SW480 (cell line): ENCODE measurements at places on chromosomes 6 and 20.
A peak's percentile ranks its signal among the peaks of the same experiment; 100 is the strongest.

- DNase-seq = peak; percentile 46
Observed at GRCh38 chr6:43771858-43772680, 2.1 kb downstream of the VEGFA start.

DNA sequence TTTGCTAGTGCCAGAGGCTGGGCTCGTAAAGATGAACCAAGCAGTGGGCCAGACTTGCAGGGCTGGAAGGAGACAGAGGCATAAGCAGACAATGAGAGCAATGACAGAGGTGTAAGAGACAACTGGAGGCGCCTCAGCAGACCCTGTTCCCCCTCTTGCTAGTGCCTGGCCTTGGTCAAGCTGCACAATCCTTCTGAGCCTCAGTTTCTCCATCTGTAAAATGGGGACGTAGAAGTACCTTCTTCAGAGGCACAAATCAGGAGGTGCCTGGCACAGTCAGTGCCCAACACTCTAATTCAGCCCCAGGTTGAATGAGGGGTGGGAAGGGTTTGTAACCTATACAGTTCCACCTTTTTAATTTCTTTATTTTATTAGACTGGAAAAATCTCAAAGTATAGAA is 23.2 kb downstream of the BPIFB1 start:
- no peak for DNase-seq

GRCh38 chr20:44598423-44599305 is 16.3 kb downstream of the PKIG start:
- no peak for DNase-seq

- DNase-seq = no peak
Observed at GRCh38 chr6:2854396-2854982, 12.8 kb upstream of the SERPINB1 start.

DNA sequence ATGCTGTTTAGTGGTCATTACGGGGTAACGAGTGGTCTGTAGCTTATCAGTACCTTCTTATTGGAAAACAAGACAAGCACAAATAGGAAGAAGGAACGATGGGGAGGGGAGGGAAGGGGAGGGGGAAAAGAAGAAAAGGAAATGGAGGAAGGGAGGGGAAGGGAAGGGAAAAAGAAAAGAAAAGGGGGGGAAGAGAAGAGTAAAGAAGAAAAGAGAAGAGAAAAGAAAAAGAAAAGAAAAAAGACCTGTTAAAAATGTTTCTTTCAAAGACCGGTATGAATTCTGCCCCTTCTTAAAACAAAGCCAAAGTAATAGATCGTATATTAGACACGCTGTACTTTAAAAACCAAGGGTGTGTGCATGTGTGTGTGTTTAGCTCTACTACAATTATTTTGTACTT is 2.4 kb upstream of the TENT5A start:
- no peak for DNase-seq

- DNase-seq = no peak
Observed at GRCh38 chr6:137049095-137049494, 4.3 kb upstream of the IL20RA start.

- no peak for DNase-seq
Observed at GRCh38 chr20:50572938-50573777, 63.0 kb downstream of the PTPN1 start.

DNA sequence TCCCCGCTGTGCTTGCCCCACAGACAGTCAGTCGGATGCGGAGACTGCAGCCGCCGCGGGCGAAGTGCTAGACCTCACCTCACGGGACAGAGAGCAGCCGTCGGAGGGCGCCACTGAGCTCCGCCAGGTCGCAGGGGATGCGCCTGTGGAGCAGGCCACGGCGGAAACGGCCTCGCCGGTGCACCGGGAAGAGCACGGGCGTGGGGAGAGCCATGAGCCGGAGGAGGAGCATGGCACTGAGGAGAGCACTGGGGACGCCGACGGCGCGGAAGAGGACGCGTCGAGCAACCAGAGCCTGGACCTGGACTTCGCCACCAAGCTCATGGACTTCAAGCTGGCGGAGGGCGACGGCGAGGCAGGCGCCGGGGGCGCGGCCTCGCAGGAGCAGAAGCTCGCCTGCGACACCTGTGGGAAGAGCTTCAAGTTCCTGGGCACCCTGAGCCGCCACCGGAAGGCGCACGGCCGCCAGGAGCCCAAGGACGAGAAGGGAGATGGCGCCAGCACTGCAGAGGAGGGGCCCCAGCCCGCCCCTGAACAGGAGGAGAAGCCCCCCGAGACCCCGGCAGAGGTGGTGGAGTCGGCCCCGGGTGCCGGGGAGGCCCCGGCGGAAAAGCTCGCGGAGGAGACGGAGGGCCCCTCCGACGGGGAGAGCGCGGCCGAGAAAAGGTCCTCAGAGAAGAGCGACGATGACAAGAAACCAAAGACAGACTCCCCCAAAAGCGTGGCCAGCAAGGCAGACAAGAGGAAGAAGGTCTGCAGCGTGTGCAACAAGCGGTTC is 66.4 kb downstream of the SSR1 start:
- DNase-seq = no peak

DNA sequence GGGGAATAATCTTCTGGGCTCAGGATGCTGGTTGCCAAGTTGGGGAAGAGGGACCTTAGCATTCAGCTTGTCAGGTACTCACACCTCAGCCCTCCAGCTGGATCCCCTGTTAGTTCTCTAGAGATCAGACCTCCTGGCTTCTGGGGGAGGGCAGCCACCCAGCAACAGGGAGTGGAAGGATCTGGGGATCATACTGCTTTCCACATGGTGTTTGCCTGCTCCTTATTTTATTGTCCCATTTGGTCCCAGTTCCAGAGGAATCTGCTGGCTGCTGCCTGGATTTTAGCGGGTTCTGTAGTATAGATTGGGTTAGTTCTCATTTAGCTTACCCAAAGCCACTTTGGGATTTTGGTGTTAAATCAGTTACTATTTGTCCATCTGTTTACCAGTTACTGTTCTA is 29.3 kb downstream of the KAT14 start:
- DNase-seq = no peak

DNA sequence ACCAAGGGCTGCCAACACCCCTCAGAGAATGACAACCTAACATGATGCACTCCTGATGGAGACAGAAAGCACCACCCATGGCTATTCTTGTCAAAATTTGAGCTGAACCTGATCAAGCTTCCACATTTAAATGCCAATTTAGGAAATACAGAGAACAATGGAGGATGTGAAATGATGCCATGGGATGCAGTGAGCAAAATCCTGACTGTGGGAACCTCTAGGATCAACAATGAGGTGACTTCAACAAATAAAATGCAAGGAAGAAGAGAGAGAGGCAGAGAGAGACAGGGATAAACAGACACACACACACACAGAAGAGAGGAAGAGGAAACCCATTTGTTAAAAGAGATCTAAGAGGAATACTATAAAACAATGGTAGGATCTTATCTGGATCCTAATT is 119.6 kb upstream of the NUP153 start:
- no peak for DNase-seq

GRCh38 chr6:168029459-168030217 is 32.2 kb downstream of the KIF25 start:
- no peak for DNase-seq

DNA sequence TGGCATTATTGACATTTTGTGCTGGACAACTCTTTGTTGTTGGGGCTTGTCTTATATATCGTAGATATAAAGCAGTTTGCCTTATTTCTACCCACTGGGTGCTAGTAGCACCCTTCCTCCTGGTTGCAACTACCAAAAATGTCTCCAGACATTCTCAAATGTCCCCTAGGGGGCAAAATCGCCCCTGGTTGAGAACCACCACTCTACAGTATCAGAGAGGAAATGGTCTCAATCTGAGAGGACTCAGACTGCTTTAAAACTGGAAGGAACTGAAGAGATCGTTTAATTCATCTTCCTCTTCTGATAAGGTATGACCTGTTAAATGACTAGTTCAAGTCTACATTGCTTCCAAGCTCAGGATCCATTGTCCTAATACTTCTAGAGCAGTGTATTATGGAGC is 14.9 kb downstream of the SH3BGRL2 start:
- no peak for DNase-seq

- no peak for DNase-seq
Observed at GRCh38 chr20:61321481-61321880, 69.4 kb downstream of the CDH4 start.

GRCh38 chr6:130409418-130410100 is 43.7 kb downstream of the TMEM200A start:
- DNase-seq = no peak

DNA sequence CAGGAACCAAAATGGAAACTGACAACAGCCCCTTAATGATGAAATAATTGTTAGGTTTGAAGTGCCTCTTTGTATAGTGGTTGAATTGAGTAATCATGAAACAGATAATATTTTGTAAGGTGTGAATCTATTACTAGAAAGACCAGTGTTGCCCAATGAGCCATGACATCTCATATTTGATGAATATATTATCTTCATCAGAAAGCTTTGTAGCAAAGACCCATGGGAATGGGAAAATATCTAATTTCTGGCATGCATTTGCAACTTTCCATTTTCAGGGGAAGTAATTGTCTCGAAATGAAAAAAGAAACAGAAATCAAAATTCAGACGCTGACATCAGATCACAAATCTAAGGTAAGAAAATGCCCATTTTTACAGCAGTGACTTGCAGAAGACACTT is 57.3 kb upstream of the LAMP5 start:
- DNase-seq = no peak

- DNase-seq = no peak
Observed at GRCh38 chr20:36865076-36865860, 10.7 kb upstream of the TLDC2 start.

DNA sequence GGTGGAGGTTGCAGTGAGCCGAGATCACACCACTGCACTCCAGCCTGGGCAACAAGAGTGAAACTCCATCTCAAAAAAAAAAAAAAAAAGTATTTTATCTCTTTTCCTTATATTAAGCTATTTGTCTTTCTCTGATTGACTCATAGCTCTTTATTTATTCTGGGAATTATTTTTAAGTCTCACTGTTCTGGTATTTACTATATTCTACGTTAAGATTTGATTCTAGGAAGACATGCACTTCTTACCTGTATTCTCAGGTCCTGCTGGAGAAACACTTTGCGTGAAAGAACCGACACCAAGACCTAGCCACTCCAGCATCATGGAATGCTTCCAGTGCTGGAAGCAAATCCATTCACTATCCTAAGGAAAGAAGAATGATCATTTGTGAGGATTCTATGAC is 17.6 kb downstream of the ZNFX1 start:
- DNase-seq = no peak

DNA sequence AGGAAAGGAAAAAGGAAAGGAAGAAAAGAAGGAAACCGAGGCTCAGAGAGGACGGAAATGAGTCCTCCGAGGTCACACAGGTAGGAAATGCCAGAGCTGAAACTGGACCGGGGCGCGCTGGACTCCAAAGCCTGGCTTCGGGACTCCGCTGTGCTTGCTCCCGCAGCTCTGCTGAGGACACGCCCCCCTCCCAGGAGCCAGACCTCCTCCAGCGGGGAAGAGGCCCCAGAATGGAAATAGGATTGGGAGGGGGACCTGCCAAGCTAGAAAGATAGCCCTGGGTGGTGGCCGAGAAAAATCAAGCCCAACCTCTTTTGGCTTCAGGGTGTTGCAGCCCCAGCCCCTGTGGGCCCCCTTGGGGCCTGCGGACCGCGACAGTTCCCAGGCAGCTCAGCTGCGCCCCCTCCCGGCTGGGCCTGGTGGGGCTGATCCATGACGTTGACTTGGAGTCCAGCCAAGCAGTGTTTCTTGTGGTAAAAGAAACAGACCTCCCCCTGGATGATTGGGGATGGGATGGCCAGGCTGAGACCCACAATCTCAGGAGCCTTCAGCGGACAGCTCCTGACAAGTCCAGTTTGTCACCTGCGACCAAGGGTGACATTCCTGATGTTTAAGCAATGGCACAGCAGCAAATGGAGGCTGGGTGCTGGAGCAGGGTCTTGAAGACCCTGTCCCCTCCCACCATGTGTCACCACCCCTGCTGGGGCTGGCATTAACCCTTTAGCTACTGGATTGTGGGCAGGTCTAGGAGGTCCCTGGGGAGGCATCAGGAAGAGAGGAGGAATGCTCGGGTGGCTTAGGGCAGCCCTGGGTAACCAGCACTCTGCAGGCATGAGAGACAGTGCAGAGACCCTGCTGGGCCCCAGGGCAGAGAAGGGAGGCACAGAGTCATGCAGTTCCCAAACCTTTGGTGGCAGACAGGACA is 55.4 kb downstream of the RIPOR3 start:
- peak; percentile 70 for DNase-seq

DNA sequence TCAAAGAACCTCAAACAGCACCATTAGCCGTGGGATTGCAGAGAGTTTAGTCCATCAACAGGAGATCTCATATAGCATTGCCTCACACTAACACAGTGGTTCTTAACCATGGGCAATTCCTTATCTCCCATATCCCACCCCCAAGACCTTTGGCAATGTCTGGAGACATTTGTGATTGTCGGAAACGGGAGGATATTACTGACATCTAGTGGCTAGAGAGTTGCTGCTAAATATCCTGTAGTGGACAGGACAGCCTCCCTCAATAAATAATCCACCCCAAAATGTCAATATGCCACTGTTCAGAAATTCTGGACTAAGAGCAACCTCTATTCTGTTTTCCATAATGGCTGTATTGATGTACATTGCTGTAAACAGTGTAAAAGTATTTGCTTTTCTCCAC is 210.1 kb upstream of the CCN2 start:
- DNase-seq = peak; percentile 9

- no peak for DNase-seq
Observed at GRCh38 chr6:64580346-64580745, 944.7 kb downstream of the PHF3 start.

GRCh38 chr6:24233813-24234442 is 107.9 kb downstream of the NRSN1 start:
- no peak for DNase-seq

DNA sequence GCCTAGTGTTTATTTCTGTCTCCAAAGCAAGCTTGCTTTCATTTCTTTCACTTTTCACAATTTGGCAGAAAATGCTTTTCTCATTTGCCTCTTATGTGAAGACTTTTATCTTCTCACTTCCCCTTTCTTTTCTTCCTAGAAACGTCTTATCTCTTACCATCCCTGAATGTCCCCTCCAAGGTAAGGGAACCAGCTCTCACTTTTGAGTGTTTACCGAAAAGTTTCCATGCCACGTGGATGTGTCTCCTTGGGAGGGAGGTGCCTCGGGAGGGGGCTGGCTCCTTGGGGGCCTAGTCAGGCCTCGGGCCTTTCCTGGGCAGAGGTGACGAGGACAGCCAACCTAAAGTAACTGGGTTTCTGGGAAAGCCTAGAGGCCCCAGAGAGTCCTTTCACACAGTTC is 127.4 kb downstream of the CD24 start:
- DNase-seq = no peak
